NCI-H1694 treated with DMSO at 0.1 percent for 48 hours (cell line): ENCODE measurements at places on chromosomes 16 and 17.

- DNase-seq, result no peak
These were observed 14.3 kb downstream of the ARHGAP23 start for GRCh38 chr17:38442548-38442947.

GRCh38 chr16:53034306-53034705 is 18.4 kb downstream of the CHD9NB start:
- DNase-seq, result no peak

DNA sequence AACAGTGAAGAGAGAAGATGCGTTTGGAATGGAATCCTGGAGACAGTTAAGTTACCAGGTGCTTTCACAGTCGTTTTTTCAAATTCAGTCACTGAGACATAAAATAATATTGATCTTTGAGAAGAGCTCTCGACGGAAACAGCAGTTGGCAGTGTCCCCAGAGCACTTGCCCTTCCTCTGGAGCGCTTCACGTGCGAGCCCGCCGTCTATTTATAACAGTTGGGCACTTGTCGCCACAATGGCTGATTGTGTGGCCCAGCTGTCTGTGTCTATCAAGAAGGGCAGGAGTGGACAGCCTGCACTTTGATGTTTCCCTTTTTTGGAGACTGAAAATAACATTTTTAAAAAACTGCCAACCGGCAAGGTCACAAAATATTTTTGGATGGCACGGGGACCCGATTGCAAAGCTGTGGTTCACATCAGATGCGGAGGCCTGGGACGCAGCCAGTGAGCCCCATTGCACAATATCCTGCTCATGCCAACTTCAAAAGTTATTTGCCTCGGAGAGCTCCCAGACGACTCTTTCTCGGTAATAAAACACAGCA is 62.9 kb downstream of the ADCY9 start:
- DNase-seq, result peak; percentile 9

DNA sequence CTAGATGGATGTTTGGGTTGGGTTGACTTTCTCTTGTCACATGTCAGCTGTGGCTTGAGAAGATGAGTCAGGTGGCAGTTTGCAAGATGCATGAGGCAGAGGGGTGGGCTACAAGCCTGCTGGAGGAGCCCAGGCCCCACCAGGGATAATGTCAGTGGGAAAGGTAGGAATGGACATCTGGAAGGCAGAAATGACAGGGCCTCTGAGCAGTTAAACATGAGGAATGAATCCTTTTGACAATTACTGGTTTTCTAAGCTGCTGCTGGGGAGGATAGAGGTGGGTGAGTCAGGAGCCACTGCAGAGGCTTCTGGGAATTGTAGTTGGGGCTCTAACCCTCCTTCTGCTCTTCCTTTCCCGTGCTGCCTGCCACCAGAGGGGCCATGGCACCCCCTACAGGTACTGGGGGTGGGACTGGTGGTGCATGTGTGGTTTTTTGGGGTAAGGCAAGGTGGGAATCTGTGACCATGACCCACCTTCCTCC is 15.7 kb downstream of the SLC52A1 start:
- peak; percentile 11 for DNase-seq

GRCh38 chr17:65678546-65678945 is 117.1 kb upstream of the AXIN2 start:
- DNase-seq, result no peak

- DNase-seq, result no peak
These were observed 1.6 kb upstream of the GAST start for GRCh38 chr17:41710472-41711090.

DNA sequence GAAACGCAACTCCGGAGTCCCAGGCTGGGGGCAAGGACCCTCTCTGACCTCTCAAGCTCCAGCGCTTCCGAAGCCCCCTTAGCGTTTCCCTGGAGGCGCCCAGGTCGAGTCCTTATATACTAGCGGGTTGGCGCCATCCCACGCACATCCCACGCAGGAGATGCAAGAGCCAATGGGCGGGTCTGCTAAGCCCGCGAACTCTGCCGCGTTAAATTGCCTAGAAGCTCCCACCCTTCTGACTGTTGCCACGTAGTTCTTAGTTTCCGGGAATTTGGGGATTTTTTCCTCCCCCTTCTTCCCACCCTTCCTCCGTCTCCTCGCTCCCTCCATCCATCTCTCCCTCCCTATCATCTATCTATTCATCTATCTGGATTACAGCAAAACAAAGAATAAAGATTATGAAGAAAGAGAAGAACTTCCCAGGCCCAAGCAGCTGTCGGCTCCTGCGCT is at the start of gene SLFN11:
TSS of gene SLFN11 (minus strand) at position 88 of the 450 bp plus-strand sequence. CDS start 9,814 bp downstream, outside the sequence.
- DNase-seq, result peak; percentile 79

DNA sequence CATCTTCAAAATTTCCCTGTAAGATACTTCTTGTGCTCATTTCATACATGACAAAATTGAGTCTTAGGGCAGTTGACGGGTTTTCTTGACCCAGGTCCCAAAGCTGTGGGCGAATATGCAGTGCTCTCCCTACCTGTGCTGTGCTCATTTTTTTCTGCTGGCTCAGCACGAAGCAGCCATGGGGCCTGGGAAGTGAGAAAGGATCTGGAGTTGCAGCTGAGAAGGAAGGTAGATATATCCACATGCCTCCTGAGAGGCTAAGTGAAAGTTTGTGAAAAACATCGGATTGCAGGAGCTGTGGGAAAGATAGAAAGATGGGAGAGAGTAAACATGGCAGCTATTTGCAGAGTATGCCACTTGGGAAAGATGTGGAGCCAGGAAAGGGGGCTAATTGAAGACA is 42.9 kb upstream of the MON1B start:
- DNase-seq, result no peak

GRCh38 chr17:55281649-55282378 is 17.1 kb downstream of the HLF start:
- no peak for DNase-seq

DNA sequence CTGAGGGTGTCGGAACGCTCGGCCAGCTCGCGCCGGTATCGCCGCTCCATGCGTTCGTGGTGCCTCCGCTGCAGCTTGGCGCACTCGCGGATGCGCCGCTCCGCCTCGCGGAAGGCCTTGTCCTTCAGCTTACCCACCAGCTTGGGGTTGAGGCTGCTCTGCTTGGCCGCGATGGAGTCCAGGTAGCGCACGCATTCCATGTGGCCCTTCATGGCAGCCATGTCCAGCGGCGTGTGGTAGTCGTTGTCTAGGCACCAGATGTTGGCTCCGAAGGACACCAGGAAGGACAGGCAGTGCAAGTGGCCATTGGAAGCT is 2.8 kb downstream of the USH1G start:
- DNase-seq, result no peak

DNA sequence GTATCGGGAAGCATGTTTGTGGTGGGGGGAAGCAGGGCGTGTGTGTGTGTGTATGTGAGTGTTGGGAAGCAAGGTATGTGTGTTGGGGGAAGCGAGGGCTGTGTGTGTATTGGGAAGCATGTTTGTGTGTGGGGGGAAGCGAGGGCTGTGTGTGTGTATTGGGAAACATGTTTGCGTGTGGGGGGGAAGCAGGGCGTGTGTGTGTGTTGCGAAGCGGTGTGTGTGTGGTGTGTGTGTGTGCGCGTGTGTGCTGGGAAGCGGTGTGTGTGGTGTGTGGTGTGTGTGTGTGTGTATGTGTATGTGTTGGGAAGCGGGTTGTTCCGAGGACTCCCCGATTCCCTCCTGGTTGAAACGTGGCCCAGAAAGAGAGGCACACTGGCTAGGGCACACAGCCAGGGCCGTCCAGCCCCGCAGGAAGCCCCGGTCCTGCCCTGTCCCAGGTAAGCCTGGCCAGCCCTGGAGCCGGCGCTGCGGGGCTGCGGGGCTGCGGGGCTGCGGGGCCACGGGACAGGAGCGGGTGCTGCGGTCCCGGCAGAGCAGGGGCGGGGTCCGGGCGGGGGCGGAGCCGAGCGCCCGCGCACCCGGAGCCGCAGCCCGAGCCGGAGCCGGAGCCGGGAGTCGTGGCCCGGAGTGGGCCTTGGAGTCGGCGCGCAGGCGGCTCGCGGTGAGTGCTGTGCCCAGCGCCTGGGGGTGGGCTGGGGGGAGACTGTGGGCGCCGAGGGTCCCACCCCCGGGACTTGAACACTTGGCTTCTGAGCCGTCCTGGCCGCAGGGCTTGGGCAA is at the start of gene NOD2:
TSS of gene NOD2 (plus strand) at position 608 of the 783 bp plus-strand sequence. CDS start 5,890 bp downstream, outside the sequence.
- DNase-seq, result no peak

GRCh38 chr16:75019007-75019406 is 20.2 kb downstream of the ZNRF1 start:
- no peak for DNase-seq

- no peak for DNase-seq
These were observed 68.0 kb upstream of the MRTFB start for GRCh38 chr16:14003074-14003570.

GRCh38 chr17:73390221-73390620 is 78.4 kb upstream of the CDC42EP4 start:
- DNase-seq, result no peak

DNA sequence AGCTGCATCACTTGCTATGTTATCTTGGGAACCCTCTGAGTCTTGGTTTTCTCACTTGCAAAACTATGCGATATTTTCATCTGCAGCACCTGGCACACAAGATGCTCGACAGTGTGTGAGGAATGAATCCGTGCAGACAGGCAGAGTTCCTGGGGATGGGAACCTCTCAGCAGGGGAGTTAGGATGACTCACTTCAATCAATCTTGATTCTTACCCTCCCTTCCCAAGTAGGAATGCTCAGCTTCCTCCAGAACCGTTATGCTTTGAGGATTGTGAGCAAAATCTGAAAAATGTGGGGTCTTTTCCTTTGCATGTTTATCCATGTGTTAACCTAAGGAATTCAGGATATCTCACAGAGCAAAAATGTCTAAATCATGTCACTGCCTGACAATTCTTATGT is 68.9 kb upstream of the HNF1B start:
- DNase-seq, result no peak

DNA sequence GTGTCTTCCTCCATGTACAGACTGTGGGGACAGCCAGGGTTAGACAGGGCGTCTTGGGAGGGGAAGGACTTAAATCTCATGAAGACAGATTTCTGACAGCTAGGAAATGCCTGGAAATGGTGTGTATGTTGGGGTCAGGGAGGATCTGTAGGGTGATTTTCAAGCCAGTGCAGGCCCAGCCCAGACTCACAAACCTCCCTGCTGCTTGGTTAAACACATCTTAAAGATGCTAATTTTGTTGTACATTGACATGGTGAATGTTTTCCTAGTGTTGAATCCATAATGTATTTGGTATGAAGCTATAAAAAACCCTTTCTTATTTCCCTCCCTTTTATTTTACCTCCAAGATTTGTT is 238.3 kb downstream of the CCDC182 start:
- no peak for DNase-seq

GRCh38 chr17:74569020-74570003 is 2.0 kb upstream of the CD300H start:
- no peak for DNase-seq

DNA sequence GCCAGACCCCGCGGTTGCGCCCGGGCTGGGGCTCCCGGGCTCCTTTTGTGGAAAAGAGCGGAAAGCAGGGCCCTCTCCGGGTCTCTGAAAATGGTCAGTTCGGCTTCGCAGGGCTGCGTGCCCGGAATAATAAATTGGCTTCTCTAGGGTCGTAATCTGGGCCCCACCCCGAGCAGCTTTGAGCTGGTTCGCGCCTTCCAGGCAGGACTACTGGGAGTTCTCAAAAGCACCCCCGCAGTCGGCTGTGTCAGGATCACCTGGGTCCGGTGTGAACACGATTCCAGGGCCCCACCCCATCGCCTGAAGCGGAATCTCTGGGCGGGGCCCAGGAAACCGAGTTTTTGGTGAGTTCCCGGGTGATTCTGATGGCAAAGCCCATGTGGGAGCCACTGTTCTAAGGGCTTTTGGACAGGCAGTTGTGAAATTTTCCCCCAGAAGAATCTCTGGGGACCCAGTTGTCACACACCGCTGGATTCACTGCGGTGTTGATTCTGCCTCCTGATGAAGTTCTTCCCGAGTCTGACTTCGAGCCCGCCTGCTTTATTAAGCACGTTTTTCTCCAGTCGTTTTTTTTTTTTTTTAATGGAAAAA is 77.0 kb downstream of the MRC2 start:
- DNase-seq, result no peak

GRCh38 chr17:61400717-61401388 is 1.2 kb downstream of the TBX2 start:
- DNase-seq, result peak; percentile 10

DNA sequence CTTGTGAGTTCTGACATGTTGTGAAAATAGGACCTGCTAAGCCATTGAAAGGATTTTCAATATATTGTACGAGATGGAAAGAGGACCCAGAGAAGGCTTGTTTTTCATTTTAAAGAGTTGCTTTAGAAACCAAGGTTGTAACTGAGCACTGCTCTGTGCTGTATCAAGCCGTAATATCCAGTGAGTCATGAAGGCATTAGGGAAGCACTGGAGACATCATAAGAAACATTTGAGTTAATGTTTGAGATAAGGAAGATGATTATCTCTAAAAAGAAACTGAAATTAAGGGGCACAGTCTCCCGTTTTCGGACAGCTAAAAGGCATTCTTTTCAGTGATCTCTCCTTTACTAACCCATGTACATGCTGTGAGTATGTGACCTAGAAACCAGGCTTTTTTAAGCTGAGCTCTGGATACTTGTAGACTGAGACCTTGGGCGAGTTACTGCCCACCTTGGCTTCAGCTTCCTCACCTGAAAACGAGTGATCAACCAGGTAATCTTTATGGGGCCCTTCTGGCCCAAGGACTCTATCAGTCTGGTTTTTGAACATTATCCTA is 149.2 kb upstream of the TBX2 start:
- no peak for DNase-seq

DNA sequence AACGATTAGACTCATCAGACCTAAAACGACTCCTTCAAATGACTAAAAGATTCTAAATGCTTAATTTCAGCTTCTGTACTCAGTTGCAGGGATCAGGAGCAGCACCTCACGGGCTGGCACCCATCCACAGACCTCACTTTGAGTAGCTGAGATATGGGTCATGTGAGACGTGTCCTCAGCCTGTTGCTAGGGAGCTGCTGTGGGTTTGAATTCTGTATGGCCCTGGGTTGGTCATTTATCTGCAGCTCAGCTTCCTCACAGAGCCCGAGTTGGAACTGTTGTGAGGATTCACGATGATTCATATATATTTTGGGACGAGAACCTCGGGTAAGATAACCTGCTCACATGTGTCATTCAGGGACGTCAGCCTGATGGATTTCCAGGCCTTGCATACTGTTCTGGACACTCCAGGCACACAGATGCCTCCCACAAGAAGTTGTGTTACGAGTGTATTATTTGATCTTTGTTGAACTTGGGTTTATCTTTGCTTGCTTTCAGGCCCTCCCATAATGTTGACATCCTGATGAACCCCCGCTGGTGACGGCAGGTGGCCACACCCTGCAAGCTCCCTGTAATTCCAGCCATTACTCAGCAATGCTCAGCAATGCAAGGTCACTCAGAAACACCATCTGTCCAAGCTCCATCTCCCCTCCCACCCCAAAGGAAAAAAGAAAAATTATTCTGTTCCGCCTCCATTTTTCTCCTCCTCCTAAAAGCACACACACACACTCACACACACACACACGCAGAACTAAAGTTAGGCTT is 137.6 kb downstream of the RBFOX3 start:
- no peak for DNase-seq

GRCh38 chr16:30731411-30731810 is 16.8 kb upstream of the PHKG2 start:
- no peak for DNase-seq

- no peak for DNase-seq
These were observed 39.0 kb downstream of the CUEDC1 start for GRCh38 chr17:57915985-57916757.
